ENCODE measurements at places on chromosomes 12 and 14. TPM values are rescaled to one million over a fixed set of nuclear protein-coding genes. Genes with fewer than 3 reads are reported as not detected.

GRCh38 chr14:24895243-24895583 lies 154.7 kb downstream of the STXBP6 start:
- DNase-seq, result no peak

Gene SSTR1
- total RNA-seq, result not detected

DNA sequence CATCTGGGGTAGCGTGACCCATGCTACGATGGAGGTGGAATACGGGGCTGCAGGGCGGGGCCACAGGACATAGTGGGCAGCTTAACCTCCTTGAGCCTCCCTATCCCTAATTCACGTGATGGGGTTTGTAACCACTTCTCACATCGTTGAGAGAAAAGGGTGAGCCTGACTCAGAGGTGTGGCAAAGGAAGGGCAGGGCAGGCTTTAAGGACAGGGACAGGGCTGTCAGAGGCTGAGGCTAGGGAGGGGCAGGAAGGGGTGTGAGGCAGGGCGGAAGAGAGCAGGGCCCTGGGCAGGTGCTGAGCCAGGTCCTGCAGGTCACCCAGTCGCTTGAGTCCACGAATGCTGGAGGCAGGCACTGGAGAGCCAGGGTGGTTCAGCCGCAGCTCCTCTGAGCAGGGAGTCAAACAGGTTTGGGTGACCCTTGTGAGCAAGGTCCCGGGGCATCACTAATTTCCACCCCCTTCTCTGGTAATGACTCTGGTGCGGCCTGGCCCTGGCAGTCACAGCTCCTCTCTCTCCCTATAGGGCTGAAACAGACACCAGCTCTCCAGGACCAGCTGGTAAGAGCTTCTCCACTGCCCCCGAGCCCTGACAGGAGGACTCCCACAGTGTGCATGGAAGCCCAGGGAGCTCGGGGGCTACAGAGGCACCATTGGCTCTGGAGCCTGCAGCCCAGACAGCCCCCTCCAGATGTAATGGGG lies 7.5 kb upstream of the AQP2 start:
- DNase-seq, result no peak

GRCh38 chr12:3263282-3263681 lies 186.1 kb downstream of the TSPAN9 start:
- peak; percentile 78 for DNase-seq

- DNase-seq, result peak; percentile 38
These were observed 839 bp downstream of the SLC38A1 start for GRCh38 chr12:46267825-46268582.

DNA sequence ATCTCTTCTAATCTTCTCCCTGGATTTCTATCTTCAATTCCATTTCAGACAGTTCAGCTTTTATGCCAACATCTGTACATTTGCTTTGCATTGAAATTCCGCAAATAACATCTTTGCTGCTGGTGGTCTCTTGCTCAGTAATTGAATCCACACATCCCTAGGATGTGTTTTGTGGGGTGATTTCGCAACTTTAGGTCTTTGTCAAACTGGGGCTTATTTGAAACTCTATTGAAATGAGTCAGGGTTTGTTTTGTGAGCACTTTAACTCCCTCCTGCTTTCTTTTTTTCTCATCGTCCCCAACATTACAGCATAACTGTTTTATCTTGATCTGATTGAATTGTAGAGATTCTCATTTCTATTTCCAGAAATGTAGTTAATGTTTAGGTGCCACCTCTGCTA lies 404.3 kb downstream of the NPAS3 start:
- no peak for DNase-seq

GRCh38 chr12:62256408-62257096 lies 3.7 kb upstream of the USP15 start:
- no peak for DNase-seq

Gene LTBP2
- total RNA-seq, result 33.4 TPM

DNA sequence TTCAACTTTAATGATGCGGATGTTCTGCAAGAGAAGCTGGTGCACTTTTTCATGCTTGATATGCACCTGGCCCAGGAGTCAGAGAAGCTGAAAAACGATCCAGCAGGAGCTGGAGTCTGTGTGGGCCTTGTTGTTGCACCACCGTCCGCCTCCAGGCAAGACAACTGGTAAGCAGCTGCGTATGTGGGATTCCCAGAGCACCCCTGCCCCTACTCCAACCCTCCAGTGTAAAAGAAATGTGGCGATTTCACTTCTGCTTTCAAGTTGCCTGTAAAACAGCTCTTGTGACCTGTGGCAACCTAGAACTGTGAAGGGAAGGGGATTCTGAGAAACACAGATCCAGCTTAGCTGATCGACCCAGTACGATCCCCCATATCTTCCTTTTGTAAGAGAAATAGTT lies 154.1 kb upstream of the PELI2 start:
- DNase-seq, result no peak

Gene CFAP251
- total RNA-seq, result 0.44 TPM

DNA sequence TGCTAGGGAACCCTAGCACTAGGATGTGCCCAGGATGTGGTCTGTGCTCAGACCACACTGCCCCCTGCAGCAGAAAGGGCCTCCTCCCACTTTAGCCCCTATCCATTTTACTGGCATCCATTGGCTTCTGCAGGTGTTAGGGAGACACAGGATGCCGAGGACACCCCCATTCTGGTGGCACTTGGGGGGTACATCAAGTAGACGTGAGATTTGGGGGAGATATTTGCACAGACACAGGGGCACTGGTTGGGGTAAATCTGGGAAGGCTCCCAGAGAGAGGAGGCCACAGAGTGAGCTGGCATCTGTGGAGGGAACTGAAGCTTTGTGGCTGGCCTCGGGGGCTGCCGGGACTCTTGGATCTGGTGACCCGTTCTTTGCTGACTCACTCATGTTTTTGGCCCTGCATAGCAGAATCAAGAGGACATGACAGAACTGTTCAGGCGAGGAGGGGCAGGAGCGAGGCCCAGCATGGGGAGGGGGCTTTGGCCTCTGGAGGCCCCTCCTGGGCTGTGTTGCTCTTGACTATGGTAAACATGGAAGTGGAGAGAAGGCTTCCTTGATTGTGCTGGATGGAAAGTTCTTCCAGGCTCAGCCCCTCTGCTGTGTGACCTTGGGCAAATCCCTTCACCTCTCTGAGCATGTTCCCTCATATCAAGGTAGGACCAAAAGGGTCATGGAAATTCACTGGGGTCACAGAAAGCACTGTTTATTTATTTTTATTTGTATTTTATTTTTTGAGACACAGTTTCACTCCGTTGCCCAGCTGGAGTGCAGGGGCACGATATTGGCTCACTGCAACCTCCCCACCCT lies 1.8 kb downstream of the PLBD2 start:
- DNase-seq, result peak; percentile 21

Gene P2RX2
- total RNA-seq, result 0.17 TPM

Gene TDRD9
- total RNA-seq, result not detected

DNA sequence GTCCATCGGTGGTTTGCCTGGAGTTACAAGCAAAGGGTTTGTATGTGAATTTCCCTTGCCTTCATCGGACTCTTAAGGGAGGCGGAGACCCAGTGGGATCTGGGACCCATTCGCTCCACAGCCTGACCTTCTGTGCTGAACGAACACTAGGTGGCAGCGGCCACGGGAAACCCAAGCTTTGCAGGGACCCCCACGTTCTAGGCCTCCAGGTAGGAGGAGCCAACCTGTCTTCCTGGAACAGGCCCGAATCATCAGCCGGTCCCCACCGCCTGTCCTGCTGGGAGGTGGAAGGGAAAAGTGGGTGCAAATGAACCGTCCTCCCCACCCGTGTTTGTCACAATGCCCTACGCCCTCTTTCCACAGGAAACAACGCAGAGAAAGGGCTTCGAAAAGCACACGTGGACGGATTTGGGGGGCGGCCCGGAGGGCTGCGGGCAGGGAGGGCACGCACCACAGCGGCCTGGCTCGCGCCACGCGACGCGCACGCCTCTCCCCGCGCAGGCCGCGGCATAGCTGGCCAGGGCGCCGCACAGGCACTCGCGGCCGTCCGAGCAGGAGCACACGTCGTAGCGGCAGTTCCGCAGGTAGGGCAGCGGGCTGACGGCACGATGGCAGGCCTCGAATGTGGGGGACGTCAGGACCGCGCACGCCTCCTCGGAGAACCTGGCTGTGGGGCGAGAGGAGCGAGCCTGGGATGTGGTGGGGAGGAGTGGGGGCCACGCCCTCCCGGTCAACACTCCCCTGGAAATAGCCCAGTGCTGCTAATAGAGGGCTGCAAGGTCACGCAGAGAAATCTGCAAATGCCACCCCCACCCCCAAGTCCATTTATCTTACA lies 67.8 kb downstream of the VWF start:
- DNase-seq, result peak; percentile 8

Gene ADCY6
- 23.1 TPM for total RNA-seq

Gene HNF1A
- total RNA-seq, result not detected

Gene CCDC196
- not detected for total RNA-seq

DNA sequence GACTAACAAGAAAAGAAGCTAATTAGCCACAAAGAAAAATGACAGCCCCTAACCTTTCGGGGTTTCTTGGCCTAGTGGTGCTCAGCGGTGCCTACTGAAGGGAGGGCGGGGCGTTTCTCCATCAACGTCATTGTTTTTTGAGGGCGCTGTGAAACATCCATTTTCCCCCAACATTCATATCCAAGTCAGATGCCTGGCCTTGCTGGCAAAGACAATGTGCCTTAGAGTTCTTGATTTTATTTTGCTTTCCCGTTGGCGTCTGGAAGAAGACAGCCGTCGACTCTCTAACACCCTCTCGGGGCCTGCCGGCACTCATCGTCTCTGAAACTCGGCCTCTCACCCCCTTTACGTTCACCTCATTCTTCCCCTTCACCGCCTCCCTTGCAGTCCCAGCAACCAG lies 154.5 kb downstream of the PHETA1 start:
- DNase-seq, result no peak

Gene KCNA5
- total RNA-seq, result not detected

- peak; percentile 65 for DNase-seq
These were observed 284.9 kb downstream of the RAD51B start for GRCh38 chr14:68104518-68104917.

- DNase-seq, result no peak
These were observed 421.2 kb downstream of the CCDC91 start for GRCh38 chr12:28611449-28611848.

Gene SLC35F4
- total RNA-seq, result 0.88 TPM

- DNase-seq, result peak; percentile 3
These were observed 65.2 kb upstream of the DIO3 start for GRCh38 chr14:101495827-101496775.

DNA sequence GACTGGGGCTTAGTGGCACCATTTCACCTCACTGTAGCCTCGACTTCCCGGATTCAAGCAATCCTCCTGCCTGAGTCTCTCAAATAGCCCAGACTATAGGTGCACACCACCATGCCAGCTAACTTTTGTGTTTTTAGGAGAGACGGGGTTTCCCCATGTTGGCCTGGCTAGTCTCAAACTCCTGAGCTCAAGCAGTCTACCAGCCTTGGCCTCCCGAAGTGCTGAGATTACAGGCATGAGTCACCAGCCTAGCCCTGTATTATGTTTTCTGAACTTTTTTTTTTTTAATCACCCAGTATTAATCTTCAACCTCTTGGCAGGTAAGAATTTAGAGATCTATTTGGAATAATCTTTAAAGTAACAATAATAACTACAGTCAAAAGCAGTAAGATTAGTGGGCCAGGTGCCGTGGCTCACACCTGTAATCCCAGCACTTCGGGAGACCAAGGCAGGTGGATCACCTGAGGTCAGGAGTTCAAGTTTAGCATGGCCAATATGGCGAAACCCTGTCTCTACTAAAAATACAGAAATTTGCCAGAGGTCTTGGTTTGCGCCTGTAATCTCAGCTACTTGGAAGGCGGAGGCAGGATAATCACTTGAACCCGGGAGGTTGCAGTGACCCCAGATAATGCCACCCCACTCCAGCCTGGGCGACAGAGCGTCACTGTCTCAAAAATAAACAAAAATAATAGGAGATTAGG lies 8.6 kb downstream of the NANOG start:
- no peak for DNase-seq

Gene PRDM4
- 37.7 TPM for total RNA-seq

Gene SLC25A47
- total RNA-seq, result 0.06 TPM

Measured in G401 (cell line).